Left ventricle myocardium superior (tissue), 1 donor: ENCODE measurements at places on chromosomes 4 and X. TPM values are rescaled to one million over a fixed set of nuclear protein-coding genes. Genes with fewer than 3 reads are reported as not detected.

Gene TSPAN6
- total RNA-seq, result 4.8 TPM

Gene NWD2
- total RNA-seq, result not detected

Gene BMPR1B
- total RNA-seq, result 1.8 TPM

Gene INTU
- 4.6 TPM for total RNA-seq

Gene SPANXA2
- not detected for total RNA-seq

Gene TMEM156
- not detected for total RNA-seq

Gene VCX3B
- not detected for total RNA-seq

Gene CITED1
- total RNA-seq, result not detected

Gene CXorf49
- total RNA-seq, result not detected

Gene MAGEE2
- total RNA-seq, result not detected

Gene EPGN
- 3.0 TPM for total RNA-seq

Gene SUPT20HL1
- total RNA-seq, result not detected

Gene IRS4
- not detected for total RNA-seq

Gene FAM184B
- not detected for total RNA-seq

Gene EVC
- total RNA-seq, result 6.3 TPM

Gene ZCCHC12
- total RNA-seq, result not detected

Gene CT55
- not detected for total RNA-seq

Gene PLP1
- total RNA-seq, result 9.4 TPM

Gene CD38
- 1.7 TPM for total RNA-seq

Gene CABS1
- not detected for total RNA-seq

Gene RRH
- total RNA-seq, result not detected
